Cortex of kidney (tissue), 1 donor: ENCODE measurements at places on chromosomes 12 and 14.

GRCh38 chr14:101126731-101127130 lies 223.2 kb upstream of the RTL1 start:
- no peak for DNase-seq

DNA sequence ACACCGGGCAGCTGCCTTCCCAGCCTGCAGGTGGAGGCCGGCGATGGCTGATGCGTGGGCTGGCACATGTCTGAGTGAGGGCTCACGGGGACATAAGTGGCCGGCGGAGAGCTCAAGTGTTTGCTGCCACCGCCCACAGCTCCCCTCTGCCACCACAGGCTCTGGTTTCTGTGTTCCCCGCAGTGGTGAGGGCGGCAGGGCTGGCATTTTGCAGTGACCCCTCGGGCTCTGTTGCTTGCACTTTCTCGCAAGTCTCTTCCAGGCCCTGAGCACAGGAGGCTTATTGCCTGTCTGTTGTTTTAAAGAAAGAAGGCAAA lies 271.0 kb upstream of the RTL1 start:
- DNase-seq, result no peak

GRCh38 chr12:116373572-116374206 lies 96.2 kb upstream of the MED13L start:
- DNase-seq, result no peak

DNA sequence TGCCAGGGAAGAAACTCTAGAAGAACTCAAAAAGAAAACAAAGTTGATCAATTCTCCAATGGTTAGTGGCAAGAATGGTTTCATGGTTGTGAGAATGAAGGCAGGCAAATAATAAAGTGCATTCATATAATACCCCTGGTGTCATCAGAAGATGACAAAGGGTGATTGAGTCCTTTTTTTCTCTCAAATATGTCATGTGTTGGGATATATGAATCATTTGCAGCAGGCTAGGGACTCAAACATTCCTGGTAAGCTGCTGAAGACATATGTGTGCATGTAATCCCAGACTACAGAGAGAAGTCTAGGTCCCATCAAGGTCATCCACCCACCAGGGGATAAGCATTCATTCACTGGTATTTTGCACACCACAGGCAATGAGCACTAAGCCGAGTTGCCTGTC lies 82.4 kb upstream of the MYF6 start:
- DNase-seq, result no peak

GRCh38 chr12:84641940-84642545 lies 270.6 kb downstream of the SLC6A15 start:
- no peak for DNase-seq
